ENCODE measurements at places on chromosomes 1 and 21.

GRCh38 chr21:41931041-41931451 lies 22.8 kb downstream of the C2CD2 start:
- DNase-seq: no peak

DNA sequence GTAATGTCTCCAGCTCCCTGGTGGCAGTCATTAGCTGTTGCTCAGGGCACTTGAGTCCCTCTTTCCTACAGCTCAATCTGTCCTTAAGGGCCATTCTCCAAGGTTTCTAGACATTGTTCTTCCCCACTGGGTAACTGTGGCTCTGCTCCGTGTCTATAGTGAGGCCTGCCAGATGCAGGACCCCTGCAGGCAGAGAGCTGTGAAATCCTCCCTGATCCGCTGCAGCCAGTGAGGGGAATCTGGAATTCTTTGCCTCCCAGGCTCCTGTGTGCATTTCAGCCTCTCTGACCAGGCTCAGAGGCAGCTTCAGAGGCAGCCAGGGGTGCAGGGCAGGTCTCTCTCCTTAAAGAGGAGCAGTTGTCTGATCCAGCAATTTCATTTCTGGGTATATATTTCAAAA lies 14.4 kb upstream of the IGSF21 start:
- no peak for DNase-seq

DNA sequence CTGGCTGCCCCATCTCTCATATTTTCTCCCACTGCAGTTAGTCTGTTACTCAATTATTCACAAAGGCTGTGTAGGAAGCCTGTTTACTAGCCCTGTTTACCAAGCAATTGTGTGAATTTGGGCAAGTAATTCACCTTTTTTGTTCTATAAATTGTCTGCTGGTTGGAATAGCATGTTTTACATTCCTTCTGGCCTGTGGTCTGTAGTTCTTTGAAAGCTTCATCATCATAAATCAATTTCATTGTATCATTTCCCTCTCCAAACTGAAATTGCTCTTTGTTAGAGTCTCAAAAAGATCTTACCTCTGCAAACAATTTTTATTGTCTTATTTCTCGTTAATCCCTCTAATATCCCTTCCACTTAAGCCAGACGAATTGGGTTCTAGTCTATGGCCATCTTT lies 1059.5 kb upstream of the ADGRL4 start:
- DNase-seq: no peak

GRCh38 chr1:229993060-229993459 lies 74.0 kb upstream of the GALNT2 start:
- no peak for DNase-seq

DNA sequence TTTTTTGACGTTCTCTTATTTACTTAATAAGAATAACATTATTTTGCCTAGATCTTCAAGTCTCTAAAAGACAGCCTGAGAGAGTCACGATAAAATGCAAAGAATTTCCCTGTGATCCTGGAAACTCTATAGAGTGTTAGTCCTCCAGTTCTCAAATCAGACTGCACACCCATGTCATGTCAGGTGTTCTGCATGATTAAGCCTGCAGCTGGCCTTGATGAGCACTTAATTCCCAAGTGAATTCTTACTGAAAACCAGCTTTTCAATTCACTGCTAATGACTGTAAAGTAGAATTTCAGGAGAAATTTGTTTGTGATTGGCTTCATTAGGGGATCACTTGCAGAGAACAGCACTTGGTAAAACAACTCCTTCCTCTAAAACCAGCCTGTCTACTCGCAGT lies 41.9 kb downstream of the CHML start:
- no peak for DNase-seq

GRCh38 chr1:167291539-167292185 lies 71.0 kb downstream of the POU2F1 start:
- DNase-seq: no peak

GRCh38 chr1:184716158-184716557 lies 38.5 kb downstream of the EDEM3 start:
- DNase-seq: no peak

DNA sequence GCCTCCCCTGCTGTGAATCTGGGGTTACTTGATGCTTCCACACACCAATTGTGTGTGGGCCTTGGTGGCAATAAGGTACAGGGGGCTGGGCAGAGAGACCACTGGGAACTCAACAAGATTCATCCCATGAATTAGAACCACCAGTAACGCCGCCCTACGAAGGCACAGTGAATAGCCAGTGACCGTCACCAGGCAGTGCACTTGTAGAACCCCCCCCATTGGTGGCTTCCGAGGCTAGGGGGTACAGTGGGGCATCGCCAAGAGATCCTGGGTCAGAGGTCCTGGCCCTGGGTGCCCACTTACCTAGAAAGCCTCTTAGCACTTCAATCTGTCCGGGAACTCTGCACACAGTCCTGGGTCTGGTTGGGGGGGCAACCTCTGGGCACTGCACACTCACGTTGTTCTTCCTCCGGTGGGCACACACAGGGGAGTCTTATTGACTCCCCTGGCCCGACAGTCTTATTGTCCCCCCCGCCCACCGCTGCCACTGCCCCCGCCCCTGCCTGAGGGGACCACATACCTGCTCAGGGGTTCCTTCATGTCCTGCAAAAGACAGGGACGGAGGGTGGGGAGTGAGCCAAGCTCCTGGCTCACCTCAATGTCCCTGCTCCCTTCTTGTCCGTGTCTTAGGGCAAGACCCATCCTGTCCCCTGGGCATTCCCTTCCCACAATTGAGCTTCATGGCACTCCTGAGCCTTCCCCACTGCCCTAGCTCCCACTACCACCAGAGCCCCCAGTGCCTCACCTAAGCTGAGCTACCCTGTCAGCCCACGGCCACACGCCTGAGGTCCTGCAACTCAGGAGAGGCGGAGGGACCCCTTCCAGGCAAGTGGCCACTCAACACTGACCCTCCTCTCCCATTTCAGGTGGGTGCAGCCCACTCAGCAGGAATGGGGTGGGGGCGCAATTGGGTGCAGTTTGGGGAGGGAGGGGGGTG lies 2.5 kb upstream of the TRIM11 start:
- no peak for DNase-seq

DNA sequence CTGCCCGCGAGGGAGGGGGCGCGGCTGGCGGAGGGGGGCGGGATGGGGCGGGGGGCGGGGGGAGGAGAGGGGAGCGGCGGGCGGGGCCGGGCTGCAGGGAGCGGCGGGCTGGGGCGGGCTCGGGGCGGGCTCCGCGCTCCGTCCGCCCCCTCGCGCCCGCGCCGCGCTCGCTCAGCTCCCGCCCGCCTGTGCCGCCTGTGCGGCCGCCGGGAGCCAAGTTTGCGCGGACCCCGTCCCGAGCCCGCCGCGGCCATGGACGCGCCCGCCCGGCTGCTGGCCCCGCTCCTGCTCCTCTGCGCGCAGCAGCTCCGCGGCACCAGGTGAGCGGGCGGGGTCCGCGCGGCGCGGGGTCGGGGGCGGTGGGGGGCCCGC lies at the start of gene GABRD:
Gene GABRD, plus strand, starts transcription at position 174 of the 372 bp plus-strand sequence. Its CDS starts 79 bp downstream, at position 253.
- DNase-seq: no peak

GRCh38 chr1:37919277-37919676 lies 27.6 kb downstream of the INPP5B start:
- DNase-seq: peak; percentile 18

GRCh38 chr21:45454926-45455673 lies 50.1 kb downstream of the COL18A1 start:
- DNase-seq: no peak

- no peak for DNase-seq
Measured at GRCh38 chr1:1990222-1990621, 13.4 kb downstream of the CFAP74 start.

- DNase-seq: no peak
Measured at GRCh38 chr1:36706416-36706815, 223.7 kb upstream of the CSF3R start.

- no peak for DNase-seq
Measured at GRCh38 chr1:84426376-84426775, 28.1 kb downstream of the DNASE2B start.

DNA sequence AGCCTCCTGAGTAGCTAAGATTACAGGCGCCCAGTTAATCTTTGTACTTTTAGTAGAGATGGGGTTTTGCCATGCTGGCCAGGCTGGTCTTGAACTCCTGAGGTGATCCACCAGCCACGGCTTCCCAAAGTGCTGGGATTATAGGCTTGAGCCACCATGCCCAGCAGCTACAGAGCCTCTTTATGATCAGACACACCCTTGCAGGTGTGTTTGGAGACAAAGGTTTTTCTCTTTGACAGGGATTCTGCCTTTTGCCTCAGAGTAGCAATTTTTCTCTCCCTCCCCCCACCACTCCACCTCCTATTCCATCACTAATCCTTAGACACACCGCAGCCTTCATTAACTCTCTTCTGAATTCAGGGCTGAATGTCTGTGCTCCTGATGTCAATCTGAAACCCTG lies 152.2 kb upstream of the NFIA start:
- no peak for DNase-seq

DNA sequence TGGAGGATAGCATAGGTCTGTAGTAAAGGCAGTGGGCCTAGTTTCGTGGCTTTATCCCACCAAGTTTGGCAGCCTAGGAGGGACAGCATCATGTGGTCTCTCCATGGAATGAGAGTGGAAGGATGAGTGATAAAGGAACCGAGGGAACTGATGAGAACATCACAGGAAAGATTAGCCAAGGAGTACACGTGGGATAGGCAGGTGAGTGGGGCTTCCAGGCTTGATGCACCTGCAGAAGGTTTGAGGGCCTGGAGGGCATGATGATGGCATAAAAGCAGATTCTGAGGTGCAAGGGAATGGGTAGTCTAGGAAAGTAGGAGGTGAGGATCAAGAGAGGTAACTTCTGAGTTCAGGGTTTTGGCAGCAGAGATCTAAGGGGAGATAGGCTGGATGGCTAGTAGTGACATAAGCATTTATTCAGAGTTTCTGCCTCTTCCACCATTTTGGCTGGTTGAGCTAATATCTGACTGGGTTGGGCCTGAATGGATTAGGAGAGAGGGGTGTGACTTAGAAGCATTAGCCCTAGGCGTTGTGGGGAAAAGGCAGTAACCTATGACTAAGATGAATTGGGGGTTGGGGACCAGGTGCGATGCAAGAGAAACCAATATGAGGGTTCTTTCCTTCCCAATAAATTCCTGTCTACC lies 9.1 kb downstream of the PTGFRN start:
- no peak for DNase-seq

DNA sequence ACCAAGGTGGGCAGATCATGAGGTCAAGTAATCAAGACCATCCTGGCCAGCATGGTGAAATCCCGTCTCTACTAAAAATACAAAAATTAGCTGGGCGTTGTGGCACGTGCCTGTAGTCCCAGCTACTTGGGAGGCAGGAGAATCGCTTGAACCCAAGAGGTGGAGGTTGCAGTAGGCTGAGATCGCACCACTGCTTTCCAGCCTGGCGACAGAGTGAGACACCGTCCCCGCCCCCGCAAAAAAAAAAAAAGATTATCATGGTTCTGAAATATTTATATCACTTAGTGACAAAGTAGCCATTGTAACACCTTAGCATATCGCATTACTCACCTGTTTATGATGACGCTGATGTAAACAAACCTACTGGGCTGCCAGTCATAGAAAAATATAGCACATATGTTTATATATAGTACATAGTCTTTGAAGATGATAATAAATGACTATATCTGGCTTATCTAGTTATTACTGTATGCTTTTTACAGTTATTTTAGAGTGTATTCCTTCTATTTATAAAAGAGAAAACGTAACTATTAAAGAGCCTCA lies 160.2 kb downstream of the NCAM2 start:
- no peak for DNase-seq

DNA sequence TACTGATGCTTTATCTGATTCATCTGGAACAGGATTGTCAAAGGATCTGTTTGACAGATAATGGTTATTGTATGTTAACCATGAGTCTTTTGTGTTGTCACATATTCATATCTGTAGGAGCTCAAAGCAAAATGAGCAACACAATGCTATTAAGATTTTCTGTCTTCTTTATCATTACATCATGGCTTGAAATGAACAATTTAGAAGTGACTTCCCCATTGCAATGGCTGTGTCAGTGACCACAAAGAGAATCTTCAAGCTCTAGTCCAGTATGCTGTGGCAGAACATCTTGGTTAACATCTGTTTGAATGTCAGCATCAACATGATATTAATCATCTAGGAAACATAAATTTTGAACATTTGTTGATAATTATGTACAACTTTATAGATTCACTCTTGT lies 1148.5 kb downstream of the PLA2G4A start:
- DNase-seq: no peak

DNA sequence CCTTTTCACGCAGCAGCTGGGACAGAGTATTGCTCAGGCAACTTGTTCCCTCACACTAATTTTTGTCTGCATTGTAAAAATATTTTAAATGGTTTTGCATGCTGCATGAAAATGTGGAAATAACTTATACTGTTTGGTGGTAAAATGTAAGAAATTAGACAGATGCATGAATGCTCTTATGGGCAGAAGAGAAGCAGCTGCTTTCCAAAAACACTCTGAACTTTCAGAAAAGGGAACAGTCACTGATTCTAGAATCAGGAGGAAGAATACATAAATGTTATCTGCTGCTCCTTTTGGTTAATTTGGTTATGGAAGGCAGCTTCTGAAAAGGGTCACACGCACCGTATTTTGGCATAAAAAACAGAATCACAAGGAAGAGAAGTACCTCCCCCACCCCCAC lies 87.0 kb upstream of the RUNX1 start:
- no peak for DNase-seq

GRCh38 chr1:232306269-232306961 lies 323.5 kb downstream of the SIPA1L2 start:
- no peak for DNase-seq

DNA sequence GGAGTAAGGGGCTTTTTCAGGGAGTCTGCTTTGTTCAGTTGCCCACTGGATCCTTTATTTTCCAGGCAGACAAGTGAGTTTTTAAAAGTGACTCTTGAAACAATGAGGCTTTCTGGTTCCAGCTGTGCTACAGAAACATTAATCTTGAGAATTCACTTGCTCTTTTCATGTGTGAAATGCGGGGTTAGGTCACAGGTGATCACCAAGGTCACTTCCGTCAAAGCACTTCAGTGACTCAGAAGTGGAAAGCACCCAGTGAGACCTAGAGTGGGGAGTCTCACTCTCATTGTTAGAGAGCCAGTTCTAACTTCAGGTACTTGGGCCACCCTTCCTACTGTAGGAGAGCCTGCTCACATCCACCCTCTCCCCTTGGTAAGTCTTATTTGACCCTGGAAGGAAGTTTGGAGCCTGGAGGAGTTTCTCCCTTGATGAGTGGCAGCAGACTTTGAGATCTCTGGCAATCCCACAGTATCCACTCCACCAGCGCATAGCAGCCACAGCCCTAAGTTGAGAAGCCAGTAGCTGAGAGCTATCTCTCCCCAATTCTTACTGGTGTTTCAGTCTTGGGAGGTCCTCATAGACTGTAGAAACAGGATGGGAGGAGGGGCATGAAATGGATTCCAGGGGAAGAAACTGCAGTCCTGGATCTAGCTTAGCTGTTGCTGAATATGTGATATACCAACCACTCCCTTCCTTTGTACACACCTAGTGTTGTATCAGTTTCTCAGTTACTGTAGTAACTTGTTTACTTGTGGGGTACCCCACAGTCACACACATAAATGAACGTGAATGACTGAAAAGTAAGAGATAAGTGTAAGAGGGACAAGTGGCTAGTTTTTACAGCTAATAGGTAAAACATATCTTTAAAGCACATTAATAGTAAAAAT lies 3.1 kb downstream of the TACSTD2 start:
- DNase-seq: no peak

GRCh38 chr1:232593717-232594502 lies 36.0 kb downstream of the SIPA1L2 start:
- DNase-seq: no peak

- DNase-seq: no peak
Measured at GRCh38 chr21:43767498-43767983, 8.6 kb downstream of the CSTB start.

GRCh38 chr1:25990702-25991395 lies 7.0 kb downstream of the PAFAH2 start:
- peak; percentile 60 for DNase-seq

- DNase-seq: no peak
Measured at GRCh38 chr1:90719330-90720144, 2.4 kb upstream of the BARHL2 start.
